ENCODE measurements at places on chromosomes 1 and 21. TPM values are rescaled to one million over a fixed set of nuclear protein-coding genes. Genes with fewer than 3 reads are reported as not detected.

Gene CELA3B
- polyA plus RNA-seq = not detected

Gene IGSF8
- 25.5 TPM for polyA plus RNA-seq

Gene FBXO28
- polyA plus RNA-seq = 33.5 TPM

Gene LENEP
- polyA plus RNA-seq = 0.66 TPM

Gene BRDT
- 0.39 TPM for polyA plus RNA-seq

Gene CCDC28B
- 25.3 TPM for polyA plus RNA-seq

Gene ARMH1
- 7.7 TPM for polyA plus RNA-seq

Gene TSPEAR
- 2.0 TPM for polyA plus RNA-seq

Gene F5
- 0.10 TPM for polyA plus RNA-seq

Gene CFAP141
- polyA plus RNA-seq = 3.9 TPM

Gene DNAJC28
- polyA plus RNA-seq = 3.4 TPM

Gene ACTL8
- polyA plus RNA-seq = not detected

Gene PTGER3
- 0.42 TPM for polyA plus RNA-seq

DNA sequence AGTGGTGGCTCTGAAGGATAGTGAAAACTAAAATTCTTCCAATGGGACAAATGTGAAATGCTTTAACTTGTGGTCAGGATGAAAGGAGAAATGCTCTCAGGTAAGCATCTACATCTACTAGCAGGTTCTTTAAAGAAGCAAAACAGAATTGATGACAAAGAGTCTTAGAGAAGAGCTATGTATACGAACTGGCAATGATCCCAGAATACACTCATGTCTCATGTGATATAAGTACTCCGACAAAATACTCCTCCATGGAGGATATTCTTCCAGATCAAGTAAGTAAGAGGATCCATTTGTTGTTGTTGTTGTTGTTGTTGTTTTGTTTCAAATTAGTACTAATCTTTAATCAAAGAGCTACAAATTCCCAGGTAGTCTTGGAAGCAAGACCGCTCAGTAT lies 174.0 kb upstream of the ATP1B1 start:
- DNase-seq = no peak

- DNase-seq = no peak
Measured at GRCh38 chr1:150567341-150567716, 12.1 kb downstream of the MCL1 start.

DNA sequence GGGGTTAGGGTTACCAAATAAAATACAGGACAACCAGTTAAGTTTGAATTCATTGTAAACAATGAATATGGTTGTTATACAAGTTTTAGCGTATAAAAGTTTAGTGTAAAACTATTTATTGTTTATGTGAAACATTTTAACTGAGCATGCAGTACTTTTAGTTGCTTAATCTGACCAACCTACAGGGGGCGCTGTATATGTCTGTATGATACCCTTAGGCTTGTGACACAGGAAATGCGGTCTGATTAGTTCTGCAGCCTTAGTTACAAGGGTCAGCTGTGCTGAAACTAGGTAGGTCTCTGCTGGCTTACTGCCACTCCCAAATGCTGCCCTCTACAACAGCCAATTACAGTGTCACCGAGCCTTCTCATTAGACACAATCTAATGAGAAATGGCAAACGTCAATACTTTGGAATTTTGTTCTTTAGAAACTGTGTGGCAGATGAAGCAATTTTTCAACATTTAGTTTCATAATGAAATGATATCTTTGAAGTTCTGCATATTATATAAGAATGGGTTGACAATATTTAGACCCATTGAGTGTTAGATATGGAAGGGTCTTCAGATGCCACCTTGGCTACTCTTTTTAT lies 56.2 kb downstream of the NTNG1 start:
- DNase-seq = no peak

DNA sequence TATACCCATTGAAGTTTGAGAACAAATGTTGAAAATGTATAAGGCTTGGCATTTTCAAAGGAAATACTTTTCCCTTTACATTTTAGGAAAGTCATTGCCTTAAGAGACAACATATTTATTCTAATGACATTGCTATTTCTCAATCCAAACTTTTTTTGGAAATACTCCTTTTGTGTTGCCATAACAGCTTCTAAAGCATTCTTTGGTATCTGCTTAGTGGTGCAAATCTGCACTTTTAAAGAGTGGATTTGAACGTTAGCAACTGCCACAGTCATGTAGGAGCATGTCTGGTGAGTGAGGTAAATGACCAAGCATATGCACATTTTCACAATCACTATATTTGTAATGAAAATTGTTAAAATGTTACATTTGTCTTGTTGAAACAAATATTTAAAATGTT lies 124.4 kb upstream of the GORAB start:
- no peak for DNase-seq

DNA sequence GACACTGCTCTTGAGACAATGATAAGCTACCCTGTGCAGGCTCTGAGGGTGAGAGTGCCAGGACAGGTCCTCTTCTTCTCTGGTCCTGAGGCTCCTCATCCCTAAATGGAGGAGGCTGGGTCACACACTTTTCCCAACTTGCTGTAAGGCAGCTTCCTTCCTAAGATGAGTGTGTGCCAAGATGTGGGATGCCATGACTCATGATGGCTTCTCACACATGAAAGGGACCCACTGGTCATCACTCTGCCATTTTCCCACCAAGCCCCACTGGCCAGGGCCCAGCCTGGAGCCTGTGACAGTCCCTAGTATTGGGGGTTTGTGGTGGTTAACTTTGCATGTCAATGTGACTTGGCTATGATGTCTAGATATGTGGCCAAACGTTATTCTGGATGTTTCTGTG lies 54.4 kb downstream of the CNIH3 start:
- DNase-seq = no peak

DNA sequence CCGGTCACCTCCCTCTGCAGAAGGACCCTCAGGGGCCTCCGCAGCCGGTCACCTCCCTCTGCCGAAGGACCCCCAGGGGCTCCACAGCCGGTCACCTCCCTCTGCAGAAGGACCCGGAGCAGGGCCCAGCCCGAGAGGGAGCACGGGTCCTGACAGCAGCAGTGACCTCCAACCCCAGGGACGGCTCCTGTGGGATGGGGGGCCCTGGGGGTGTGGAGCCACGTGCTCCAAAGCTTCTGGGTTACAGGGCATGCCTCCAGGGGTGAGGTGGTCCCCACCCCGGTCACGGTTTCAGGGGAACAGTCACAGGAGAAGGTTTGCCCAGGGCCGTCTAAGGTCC lies 40.3 kb downstream of the SLC19A1 start:
- no peak for DNase-seq

- no peak for DNase-seq
Measured at GRCh38 chr21:42848932-42849758, 30.2 kb downstream of the WDR4 start.

- no peak for DNase-seq
Measured at GRCh38 chr1:51420867-51421627, 90.7 kb upstream of the TTC39A start.

DNA sequence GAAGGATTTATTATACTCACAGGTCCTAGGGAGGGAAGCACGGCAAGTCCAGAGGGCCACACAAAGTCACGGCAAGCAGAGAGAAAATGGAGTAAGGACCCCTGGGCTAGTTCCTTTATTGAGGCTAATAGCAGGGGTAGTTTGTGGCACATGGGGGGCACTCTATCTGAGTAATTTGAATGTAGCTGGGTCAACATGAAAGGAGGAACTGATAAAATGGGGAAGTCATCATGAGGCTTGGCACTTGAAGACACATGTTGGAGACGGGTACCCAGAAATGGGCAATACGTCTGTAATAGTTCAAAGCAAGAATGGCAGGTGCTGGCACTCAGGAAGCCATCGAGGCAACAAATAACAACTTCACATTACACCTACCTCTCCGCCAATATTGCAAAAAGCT lies 1136.4 kb downstream of the MRPL39 start:
- DNase-seq = no peak

DNA sequence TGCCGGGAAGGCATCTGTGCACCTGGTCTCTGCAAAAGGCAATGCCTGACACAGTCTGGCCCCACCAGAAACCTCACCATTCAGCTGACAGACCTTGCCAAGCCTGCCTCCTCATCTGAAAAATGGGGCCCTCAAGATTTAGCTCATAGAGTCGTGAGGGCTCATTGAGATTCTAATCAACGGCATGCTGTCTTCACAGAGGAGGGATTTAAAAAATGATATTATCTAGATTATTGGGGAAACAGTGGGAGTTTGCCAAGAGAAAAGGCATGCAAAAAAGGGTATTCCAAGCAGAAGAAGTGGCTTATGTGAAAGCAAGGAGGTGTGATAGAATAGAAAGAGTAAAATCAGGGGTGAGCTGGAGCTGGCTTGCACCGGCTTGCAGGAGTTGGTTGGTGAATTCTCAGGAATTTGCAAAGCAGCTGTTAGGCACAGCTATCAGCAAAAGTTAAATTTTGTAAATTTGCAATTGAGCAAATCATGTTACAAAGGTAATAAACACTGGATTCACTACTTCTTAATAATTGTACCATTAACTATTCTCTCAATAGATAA lies 91.7 kb upstream of the WNT4 start:
- no peak for DNase-seq

GRCh38 chr1:55061000-55061705 lies 21.8 kb downstream of the PCSK9 start:
- no peak for DNase-seq

- no peak for DNase-seq
Measured at GRCh38 chr1:210711825-210712612, 383.3 kb downstream of the HHAT start.

DNA sequence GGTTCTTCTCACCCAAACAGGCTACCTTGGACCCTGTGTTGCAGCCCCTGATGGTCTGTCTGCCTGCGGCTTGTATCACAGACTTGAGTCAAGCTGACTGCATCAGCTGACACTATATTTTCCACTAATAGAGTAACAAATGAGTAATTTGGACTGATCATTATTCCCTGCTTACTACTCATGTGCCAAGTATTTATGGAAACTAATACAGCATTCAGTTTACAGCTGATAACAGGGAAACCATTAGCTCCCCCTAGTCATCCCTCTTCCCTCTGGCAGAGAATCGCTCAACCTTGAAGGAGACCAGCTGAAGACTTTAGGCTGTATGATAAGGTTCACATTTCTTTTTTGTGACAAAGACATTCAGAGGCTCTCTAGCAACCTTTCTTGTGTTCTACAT lies 116.6 kb upstream of the SYT6 start:
- DNase-seq = no peak

DNA sequence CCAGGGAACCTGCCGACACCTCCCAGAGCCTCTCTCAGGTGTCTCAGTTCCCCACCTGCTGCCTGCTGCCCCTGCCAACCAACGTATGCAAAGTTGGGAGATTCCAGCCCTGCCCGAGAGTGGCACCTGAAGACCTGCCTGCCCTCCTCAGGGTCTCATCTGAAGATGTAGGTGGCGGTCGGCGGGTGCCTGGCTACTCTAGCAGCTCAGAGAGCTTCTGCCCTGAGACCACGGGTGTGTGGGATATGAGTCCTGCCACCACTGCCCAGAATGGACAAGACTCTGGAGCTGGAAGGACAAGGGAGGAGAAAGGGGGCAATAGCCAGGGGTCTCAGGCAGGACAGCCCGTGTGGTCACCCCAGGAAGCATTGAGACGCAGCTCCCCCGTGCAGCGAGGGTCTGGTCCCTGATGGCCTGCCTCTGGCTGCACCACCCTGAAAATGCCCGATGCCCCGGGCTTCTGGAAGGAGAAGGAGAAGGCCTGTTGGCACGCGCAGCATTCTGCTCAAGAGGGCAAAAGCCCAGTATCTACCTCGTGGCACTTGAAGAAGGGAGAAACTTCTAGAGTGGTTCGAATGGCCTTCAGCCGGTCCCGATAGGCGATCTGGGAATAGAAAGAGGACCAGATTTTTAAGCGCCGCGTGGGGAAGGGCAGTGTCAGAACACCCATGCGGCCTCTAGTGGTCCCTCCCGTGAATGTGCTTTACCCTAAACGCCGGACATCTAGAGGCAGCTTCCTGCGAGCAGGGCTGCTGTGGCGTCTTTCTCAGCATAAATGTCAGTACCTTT lies 88.8 kb downstream of the STUM start:
- no peak for DNase-seq

DNA sequence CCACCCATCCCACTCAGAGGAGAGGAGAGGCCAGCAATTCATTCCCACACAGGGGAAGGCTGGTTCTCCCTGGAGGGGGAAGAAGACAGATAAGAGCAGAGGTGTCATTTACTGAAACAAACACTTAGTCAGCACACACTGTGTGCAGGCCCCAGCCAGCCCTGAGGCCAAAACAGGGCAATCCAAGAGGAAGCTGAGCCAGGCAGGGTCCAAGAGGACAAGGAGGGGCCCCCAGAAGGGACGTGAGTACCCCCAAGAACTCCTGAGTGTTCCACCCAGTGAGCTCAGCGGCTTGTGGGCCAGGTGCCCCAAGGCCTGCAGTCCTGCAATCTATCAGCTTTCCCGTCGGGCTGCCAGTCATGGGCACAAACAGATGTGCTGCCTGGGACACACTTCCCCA lies 15.8 kb downstream of the ADGRB2 start:
- no peak for DNase-seq

- DNase-seq = no peak
Measured at GRCh38 chr1:100217834-100218233, 31.8 kb downstream of the DBT start.

GRCh38 chr21:42781150-42781970 lies 98.0 kb downstream of the WDR4 start:
- DNase-seq = peak; percentile 27

- DNase-seq = no peak
Measured at GRCh38 chr1:25572107-25572506, 28.7 kb downstream of the LDLRAP1 start.

GRCh38 chr1:6545276-6546112 lies 8.8 kb downstream of the NOL9 start:
- DNase-seq = no peak

GRCh38 chr1:36922593-36923426 lies 111.5 kb downstream of the GRIK3 start:
- DNase-seq = no peak

DNA sequence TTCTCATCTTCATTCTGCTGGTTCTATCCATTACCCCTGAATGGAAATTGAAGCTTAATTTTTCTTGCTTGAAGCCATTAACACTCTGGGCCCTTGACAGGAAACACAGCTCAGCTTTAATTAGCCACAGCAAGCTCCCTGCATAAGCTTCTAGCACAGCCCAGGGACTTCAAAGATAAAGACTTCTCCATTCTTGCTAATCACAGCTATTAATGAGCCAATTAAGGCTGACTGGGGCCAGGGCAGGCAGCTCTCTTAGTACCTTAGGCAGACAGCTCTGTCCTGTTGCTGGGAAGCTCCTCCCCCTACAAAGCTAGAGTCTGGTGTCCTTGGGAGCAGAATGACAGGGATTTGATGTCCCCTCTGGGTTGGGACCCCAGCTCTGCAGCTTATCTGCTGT lies 27.9 kb upstream of the TRABD2B start:
- DNase-seq = no peak

- no peak for DNase-seq
Measured at GRCh38 chr1:27267153-27267552, 32.7 kb downstream of the WDTC1 start.

- no peak for DNase-seq
Measured at GRCh38 chr1:243930822-243931671, 81.0 kb upstream of the AKT3 start.
